ENCODE measurements at places on chromosomes 5 and 9. TPM values are rescaled to one million over a fixed set of nuclear protein-coding genes. Genes with fewer than 3 reads are reported as not detected.

Gene ZNF879
- total RNA-seq = 5.0 TPM

Gene PLCXD3
- total RNA-seq = 2.1 TPM

DNA sequence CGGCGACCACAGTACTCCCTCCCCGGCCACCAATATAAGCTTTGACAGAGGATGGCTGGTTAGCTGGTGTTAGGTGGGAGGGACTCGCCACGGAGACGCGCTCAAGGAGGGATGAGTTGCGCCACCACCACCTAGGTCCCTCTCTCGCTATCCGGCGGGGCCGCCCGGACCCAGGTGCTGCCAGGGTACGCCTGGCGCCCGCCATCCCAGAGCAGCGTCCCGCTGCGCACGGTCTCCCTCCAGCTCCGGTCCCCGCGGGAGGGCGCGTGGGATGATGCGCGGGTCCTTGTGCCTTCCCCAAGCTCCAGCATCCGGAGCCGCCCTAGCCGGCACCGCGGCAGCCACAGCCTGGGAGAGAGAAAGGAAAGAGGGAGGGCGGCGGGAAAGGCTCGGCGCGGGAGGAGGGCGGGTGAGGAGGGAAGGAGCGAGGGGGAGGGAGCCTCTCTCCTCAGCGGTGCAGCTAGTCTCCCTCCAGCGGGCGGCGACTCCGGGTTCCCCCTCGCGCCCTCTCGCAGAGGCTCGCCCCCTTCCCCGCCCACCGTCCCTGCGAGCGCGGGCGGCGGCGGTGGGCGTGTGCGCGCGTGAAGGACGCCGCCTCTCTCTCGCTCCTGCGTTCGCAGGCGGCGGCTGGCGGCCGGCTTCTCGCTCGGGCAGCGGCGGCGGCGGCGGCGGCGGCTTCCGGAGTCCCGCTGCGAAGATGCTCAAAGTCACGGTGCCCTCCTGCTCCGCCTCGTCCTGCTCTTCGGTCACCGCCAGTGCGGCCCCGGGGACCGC is at the start of gene CAMK4:
Gene CAMK4, plus strand, starts transcription at position 598 of the 774 bp plus-strand sequence. Its CDS starts 100 bp downstream, at position 698.
- no peak for DNase-seq
- H3K4me3 ChIP-seq = peak within 1 kb of the TSS; percentile 64
- H3K36me3 ChIP-seq = no peaks in the 10 kb centered on the region
- peak within 1 kb of the TSS; percentile 56 for H3K27ac ChIP-seq

Gene SLC25A2
- not detected for total RNA-seq

Gene SLC34A3
- not detected for total RNA-seq

DNA sequence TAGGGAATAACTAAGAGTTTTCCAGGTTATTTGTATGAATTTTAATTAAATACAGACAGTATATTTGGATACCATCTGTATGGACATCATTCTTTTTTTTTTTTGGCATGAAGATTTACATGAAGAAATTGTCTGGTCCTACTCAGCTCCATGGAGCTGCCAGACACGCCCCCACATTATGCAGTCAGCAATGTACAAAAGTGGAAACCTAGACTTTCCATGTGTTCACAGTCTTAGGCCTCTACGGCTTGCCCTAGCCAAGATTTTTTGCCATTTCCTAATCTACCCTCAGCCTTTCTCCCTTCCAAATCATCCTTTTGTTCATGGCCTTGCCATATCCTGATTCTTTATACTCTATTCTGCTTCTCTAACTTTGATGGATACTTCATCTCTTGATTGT is 207.1 kb downstream of the SGCD start:
- no peak overlapping the region for H3K4me3 ChIP-seq
- no peak for DNase-seq
- no peaks in the 10 kb centered on the region for H3K27me3 ChIP-seq
- peaks cover 3% of the 10 kb centered on the region for H3K4me1 ChIP-seq

Gene CDKN2B
- total RNA-seq = 9.9 TPM

DNA sequence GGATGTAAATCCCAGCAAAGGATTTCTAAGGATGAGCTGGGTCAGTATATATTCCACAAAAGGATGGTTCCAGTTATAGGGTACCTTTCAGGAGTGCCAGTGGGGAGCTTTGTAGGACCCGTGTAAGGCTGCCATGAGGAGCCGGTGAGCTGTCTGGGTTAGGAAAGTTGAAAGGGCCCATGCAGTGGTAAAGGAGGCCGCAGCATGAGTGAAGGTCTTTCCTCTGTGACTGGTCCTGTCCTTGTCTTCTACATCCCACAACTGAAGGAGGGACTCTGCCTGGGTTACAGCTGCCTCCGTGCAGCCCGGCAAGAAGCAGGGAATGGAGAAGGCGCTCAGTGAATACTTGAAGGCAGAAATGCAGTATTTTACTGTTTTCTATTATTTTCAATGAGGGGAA is 58.9 kb downstream of the HSPA4 start:
- H3K36me3 ChIP-seq = peaks cover under 1% of the 10 kb centered on the region
- H3K4me1 ChIP-seq = no peaks in the 10 kb centered on the region
- peak overlapping the region; percentile 13 for H3K27ac ChIP-seq
- H3K27me3 ChIP-seq = no peaks in the 10 kb centered on the region
- H3K4me3 ChIP-seq = no peak overlapping the region
- no peak for DNase-seq

DNA sequence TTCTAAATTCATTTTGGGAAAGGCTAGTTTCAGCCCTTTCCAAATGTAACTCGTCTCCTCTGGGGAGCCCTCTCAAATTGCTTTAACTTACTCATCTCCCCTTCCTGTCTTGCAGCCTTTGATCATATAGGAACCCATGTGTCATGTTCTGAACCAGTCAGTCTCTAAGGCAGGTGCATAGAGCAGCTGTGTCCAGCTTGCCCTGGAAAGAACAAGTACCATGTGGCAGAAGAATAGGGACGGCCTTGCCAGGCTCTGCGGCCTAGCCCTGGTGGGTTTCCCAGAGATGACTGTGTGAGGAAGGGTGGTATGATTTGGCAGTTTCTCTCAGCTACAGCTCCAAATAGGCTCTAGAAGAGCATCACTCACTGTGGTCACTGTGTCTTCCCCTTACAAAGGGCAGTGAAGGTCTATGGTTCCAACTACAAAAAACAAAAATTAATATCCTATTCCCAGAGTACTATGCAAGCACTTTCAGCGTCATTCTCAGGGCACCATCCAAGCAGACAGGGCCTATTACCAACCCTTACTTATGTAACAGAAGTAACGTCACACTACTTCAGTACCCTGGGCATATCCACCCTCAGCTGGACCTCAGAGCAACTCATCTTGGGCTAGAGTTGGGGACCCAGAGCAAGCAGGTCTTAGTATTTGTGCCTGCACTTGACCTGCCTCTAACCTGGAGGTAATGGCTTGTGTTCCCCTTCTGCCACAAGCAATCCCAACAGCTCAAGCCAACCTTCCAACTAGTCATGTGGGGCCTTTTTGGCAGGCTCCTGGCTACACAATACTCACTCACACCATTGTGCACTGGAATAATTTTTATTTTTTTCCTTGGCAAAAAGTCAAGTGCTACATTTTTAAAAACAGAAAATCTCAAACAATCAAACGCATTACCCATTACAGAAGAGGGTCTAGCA is 37.2 kb upstream of the UBAP2 start:
- no peaks in the 10 kb centered on the region for H3K27me3 ChIP-seq
- H3K4me3 ChIP-seq = no peak overlapping the region
- peaks cover 39% of the 10 kb centered on the region for H3K4me1 ChIP-seq
- peak overlapping the region; percentile 83 for H3K27ac ChIP-seq
- peaks cover 54% of the 10 kb centered on the region for H3K36me3 ChIP-seq
- DNase-seq = no peak

DNA sequence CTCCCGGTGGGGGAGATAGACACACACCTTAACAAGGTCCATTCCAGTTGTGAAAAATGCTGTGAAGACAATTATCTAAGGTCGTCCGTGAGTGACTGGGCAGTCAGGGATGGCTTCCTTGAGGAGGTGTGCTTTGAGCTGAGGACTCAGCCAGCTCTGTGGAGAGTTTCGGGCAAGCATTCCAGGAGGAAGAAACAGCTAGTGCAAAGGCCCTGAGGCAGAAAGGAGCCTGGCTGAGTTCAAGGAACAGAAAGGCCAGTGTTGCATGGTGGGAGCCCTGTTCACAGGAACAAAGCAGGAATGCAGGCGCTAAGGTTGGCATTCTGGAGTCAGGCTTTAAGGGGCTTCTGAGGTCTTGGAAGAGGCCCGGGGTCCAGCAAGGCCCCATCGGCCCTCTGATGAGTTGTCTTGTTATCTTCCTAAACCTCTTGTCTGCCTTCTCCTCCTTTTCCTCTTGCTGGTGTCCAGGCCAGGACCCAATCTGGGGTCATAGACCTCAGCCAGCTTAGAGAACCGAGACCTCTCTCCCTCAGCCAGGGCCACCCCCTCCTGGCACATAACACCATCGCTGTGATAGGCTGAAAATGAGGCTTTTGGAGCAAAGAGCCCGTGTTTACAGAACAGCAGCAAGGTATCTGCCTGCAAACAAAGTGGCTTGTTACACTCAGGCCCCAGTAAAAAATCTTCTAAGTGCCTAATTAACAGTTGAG is 270.2 kb upstream of the MVB12B start:
- no peak overlapping the region for H3K27ac ChIP-seq
- no peak overlapping the region for H3K4me3 ChIP-seq
- H3K36me3 ChIP-seq = no peaks in the 10 kb centered on the region
- H3K4me1 ChIP-seq = peaks cover 24% of the 10 kb centered on the region
- no peaks in the 10 kb centered on the region for H3K27me3 ChIP-seq
- no peak for DNase-seq

DNA sequence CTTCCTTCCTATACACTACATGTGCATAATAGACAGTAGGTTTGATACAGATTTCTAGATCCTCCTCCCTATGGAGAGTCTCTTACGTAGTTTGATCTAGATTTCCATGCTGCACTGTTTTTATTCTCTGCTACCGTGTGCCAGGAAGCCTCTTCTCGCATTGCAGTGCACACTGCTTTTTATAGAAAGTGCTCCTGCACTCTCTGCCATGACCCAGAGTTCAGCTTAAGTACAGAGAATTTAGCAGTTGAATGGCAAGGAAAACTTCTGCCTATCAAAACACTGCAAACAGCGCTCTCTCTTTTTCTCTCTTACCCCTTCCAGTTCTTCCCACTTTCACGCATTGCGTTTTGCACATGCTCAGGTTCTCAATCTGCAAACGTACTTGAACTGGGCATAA is 187.4 kb downstream of the ARHGAP26 start:
- DNase-seq = no peak
- no peak overlapping the region for H3K27ac ChIP-seq
- H3K4me1 ChIP-seq = peaks cover 46% of the 10 kb centered on the region
- no peak overlapping the region for H3K4me3 ChIP-seq

GRCh38 chr9:110575945-110576344 is 3.6 kb downstream of the SVEP1 start:
- H3K4me1 ChIP-seq = peaks cover 23% of the 10 kb centered on the region
- DNase-seq = no peak
- H3K4me3 ChIP-seq = no peak overlapping the region
- no peak overlapping the region for H3K27ac ChIP-seq

DNA sequence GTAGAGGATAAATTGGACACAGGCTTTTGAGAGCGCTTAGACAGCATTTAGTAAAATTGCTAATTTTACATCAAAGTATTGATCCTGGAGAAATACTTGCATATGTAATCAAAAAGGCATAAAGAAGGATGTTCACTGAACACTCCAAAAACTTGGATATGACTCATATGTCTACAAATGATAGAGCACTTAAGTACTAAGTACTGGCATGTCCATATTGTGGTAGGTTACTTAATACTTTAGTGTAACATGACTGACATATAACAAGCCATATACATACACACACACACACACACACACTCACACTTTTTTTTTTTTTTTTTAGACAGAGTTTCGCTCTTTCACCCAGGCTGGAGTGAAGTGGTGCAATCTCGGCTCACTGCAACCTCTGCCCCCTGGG is 361.9 kb downstream of the ARHGEF28 start:
- H3K27ac ChIP-seq = no peak overlapping the region
- H3K4me3 ChIP-seq = no peak overlapping the region
- no peak for DNase-seq
- H3K36me3 ChIP-seq = no peaks in the 10 kb centered on the region

Gene DUSP1
- 698 TPM for total RNA-seq

GRCh38 chr9:79129865-79130480 is 441.8 kb upstream of the TLE4 start:
- H3K4me1 ChIP-seq = peaks cover 6% of the 10 kb centered on the region
- no peak for DNase-seq
- H3K36me3 ChIP-seq = no peaks in the 10 kb centered on the region
- no peak overlapping the region for H3K4me3 ChIP-seq

Gene RASGRF2
- 6.7 TPM for total RNA-seq

Gene GRXCR2
- total RNA-seq = not detected

Gene PCDHB15
- total RNA-seq = 4.8 TPM

DNA sequence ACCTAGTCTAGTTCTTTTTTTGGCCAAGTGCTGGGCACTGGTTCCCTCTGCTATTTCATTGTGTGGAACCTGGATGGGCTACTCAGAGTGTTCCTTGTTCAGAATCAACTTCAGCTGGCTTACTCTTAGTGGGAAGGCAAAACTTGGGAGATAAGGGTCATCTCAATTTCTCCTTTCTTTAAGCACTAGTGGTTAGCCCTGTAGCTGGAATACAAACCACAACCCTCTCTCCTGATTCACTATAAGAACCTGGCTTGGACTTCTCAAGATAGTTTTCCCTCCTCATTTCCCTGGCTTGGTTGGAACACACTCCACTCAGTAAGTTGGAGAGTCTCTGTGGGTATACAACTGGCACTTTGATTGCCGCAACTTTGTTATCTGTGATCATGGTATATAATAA is 35.1 kb downstream of the GRIA1 start:
- H3K4me1 ChIP-seq = peaks cover 28% of the 10 kb centered on the region
- H3K27me3 ChIP-seq = no peaks in the 10 kb centered on the region
- no peak overlapping the region for H3K4me3 ChIP-seq
- H3K36me3 ChIP-seq = no peaks in the 10 kb centered on the region
- no peak for DNase-seq

DNA sequence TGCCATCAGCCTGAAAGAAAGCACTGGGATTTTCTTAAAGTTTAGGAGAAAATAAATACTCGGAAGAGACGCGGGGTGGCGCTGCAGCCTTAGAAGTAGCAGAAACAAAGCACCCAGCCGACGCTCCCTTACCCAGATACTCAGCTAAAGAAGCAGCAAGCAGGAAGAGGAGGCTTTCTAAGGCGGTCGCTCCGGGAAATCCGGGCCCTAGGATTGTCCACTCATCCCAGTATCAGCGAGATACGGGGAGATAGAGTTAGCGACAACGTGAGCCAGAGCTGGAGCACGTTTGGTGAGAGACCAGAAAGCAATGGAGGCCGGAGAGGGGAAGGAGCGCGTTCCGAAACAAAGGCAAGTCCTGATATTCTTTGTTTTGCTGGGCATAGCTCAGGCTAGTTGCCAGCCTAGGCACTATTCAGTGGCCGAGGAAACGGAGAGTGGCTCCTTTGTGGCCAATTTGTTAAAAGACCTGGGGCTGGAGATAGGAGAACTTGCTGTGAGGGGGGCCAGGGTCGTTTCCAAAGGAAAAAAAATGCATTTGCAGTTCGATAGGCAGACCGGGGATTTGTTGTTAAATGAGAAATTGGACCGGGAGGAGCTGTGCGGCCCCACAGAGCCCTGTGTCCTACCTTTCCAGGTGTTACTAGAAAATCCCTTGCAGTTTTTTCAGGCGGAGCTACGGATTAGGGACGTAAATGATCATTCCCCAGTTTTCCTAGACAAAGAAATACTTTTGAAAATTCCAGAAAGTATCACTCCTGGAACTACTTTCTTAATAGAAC is at the start of gene PCDHB2:
Gene PCDHB2, plus strand, starts transcription at position 135 of the 782 bp plus-strand sequence. Its CDS starts 176 bp downstream, at position 311.
- H3K4me1 ChIP-seq = no peaks in the 10 kb centered on the region
- no peaks in the 10 kb centered on the region for H3K27me3 ChIP-seq
- no peaks in the 10 kb centered on the region for H3K36me3 ChIP-seq
- DNase-seq = no peak
- no peak within 1 kb of the TSS for H3K27ac ChIP-seq
